NCI-H1417 treated with DMSO at 0.1 percent for 48 hours (cell line): ENCODE measurements at places on chromosomes 3 and 15.

- DNase-seq = no peak
These were observed 60.0 kb downstream of the APBA2 start for GRCh38 chr15:28945626-28946230.

DNA sequence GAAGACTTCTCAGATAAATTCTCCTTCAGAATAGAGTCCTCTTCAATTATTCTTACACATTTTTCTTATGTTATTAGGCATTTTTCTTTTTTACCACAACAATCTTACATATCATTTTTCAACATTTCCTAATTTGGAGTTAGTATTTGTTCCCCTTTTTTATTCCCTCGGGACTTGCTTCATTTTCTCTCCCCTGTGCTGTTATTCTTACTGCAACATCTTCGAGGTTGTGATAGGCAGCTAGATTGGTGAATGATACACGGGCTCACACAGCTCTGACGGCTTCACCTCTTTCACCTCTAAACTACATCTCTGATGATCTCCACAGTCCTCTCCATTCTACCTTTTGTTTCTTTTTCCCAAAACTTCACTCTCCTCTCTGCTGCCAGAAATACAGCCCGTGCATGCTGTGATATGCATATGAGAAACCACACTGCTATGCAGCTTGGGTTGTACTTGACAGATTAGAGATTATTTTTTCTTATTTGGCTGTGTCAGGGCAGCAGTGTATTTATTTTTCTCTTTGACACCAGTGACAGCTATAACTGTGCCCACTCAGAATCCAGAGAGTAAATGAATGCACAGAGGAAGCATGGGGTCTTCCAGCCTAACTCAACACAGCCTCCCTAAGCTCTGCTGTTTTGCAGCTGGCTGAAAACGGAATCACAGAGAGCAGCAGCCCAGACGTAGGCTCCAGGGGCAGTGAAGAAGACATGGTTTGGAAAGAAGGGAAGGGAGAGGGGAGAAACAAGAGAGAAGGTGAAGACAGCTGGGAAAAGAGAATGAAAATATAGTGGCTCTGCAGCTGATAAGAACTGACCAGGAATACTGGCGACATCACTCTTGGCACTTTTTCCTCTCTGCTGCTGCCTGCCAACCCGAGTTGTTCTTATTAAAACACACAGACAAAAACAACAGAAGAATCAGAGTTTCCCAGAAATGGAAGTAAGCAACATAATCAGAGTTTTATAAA lies 61.8 kb downstream of the SLC9A9 start:
- no peak for DNase-seq

DNA sequence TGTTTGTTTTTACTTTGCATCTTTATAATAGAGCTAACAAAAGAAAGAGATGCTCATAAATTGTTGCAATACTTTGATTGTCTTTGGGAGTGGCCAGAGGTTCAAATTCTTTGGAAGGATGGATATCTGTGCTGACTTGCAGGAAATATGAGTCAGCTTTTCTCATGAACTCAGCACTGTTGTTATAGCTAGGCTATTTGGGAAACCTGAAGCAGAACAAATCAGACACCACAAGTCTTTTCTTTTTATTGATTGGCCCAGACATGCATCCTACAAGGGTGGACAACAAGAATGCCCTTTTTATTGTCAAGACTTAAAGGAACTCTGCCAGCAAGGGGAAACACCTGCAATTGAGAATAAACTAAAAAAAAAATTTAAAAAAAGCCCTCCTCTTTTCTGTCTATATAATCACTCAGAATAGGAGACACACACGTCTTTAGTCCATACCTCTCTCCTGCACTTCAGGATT lies 4.6 kb upstream of the DENND4A start:
- no peak for DNase-seq

DNA sequence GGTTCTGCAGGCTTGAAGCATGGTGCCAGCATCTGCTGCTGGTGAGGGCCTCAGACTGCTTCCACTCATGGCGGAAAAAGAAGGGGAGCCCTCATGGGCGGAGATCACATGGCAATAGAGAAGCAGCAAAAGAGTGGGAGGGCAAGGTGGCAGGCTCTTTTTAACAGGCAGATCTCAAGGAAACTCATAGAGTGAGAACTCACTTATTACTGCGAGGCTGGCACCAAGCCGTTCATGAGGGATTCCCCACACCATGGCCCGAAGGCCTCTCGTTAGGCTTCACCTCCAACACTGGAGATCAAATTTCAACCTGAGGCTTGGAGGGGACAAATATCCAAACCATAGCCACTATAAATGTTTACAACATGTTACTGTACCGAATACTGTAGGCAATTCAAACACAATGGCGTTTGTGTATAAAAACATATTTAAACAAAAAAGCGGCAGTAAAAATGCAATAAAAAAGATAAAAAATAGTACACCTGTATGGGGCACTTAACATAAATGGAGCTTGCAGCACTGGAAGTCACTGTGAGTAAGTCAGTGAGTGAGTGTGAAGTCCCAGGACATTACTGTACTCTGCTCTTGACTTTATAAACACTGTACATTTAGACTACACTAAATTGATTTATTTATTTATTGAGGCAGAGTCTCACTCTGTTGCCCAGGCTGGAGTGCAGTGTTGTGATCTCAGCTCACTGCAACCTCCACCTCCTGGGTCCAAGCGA lies 18.8 kb upstream of the MOBP start:
- DNase-seq = no peak

DNA sequence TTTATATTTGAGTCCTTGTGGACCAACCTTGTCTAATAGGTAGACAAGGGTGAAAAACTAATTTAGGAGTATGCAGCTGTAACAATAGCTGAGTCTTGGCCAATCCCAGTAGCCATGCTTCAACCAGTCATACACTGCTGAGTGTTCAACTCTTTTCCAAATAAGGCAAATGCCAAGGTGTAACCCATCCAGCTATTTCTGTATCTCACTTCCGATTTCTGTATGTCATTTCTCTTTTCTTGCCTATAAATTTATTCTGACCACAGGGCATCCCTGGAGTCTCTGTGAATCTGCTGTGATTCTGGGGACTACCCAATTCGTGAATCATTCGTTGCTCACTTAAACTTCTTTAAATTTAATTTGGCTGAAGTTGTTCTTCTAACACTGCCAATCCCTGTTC lies 93.2 kb downstream of the MAGI1 start:
- no peak for DNase-seq

DNA sequence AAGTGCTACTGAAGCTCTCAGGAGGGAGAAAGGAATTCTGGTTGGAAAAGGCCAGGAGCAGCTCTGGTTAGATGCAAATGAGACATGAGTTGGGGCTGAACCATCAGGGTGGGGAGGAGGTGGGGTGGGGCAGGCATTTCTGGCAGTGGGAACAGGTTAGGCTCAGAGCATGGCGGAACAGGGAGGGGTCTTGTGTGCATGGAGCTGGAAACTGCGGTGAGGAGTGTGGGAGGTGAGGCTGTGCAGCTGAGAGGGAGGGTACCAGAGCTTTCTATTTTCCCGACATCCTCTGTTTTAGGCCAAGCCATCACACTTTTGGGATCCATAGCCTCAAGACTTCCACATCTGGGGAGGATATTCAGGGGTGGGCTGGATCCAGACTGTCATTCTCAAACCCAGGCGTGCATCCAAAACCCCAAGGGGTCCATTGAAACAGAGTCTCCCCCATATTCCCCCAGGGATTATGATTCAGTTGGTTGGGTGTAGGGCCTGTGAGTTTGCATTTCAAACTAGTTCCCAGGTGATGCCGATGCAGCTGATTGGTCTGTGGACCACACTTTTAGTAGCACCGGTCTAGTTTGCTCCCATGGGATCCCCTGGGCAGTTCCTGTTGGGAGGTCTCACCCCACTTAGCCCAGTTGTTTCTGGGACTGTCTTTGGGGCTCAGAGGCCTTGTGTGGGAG lies 100.9 kb upstream of the TLE3 start:
- no peak for DNase-seq

DNA sequence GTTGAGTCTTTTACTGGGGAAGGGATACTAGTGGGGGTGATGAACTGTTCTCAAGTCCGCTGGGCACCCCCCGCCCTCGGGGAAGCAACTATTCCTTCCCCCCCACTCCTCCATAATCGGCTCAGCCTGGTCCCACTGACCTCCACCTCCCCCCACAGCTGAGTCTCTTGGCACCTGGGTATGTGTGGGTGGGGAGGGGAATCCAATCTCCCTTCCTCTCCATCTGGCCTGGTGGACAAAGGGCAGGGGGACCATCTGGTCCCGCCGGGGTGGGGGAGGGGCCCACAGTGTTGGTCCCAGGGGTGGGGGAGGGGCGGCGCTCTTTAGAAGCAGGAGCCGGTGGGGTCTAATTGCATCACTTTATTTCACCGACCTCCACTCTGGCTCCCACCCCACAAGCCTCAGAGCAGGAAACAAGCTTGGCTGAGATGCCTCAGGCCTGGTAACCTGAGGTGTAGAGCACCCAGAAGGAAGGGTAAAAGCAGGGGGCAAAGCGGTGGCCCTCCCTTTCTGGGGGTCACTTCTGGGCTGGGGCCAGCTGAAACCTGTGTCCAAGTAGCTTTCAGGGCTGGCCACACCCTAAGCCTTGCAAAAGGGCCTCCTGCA lies 1.0 kb upstream of the PCBP4 start:
- DNase-seq = no peak

GRCh38 chr3:36991923-36992805 lies 767 bp downstream of the EPM2AIP1 start:
- no peak for DNase-seq

- no peak for DNase-seq
These were observed 80.1 kb downstream of the EBLN2 start for GRCh38 chr3:73141525-73141924.

DNA sequence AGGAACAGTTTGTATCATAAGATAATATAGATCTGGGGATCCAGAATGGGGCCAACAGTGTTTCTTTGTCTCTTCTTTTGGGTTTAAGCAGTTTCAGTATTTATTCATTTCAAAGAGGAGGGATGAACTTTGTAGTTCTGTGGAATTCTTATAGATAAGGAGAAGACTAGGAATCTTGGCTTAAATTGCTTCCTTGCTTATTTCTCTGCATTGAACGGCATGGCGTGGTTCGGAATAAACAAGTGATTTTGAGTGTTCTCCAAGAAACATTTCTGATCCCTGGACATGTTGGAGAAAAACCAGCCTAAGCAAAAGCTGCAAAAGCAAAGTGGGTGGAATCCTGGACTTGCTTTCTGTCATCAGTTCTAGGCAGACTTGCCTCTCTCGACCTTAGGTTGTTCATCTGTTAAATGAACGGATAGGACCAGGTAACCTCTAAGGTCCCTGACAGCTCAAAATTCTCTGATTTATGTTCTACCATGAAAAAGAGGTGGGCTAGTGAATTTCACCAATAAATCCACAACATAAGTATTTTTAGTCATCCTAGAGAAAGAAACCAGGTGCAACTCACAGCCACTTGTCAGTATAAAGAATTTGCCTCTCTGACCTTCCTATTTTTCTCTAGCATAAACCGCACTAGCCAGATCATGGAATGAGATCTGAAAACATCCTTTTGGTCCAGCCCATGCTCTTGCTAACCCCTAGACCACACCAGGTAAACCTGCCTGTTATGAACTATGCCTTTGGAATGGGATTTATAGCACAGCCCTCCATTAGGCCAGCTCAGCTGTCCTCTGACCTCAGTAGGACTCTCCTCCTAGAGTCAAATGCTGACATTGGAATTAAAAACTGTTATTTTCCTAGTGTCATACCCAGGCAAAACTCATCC lies 78.8 kb downstream of the CLDN11 start:
- no peak for DNase-seq

DNA sequence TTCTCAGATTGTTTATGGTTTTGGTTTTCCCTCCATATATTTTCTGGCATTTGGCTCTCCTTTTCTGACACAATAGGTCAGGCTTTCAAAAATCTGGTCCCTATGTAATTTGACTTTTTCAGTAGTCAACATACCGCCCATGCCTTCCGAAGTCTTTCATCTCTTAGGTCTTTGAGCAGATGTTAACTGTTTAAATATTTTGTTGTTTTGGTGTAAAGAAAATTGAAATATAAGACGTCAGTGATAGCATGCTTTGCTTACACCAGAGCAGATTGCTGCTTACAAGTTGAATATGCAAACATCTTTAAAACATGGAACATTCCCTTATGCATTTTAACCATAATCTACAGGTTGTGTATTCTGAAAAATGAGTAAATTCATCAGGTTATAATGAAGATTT lies 233.0 kb downstream of the PTPRG start:
- no peak for DNase-seq
